Colonic mucosa (tissue), 4 donors: ENCODE measurements at places on chromosomes 13 and 19. TPM values are rescaled to one million over a fixed set of nuclear protein-coding genes. Genes with fewer than 3 reads are reported as not detected.

- no peak overlapping the region for H3K27ac ChIP-seq
- no peaks in the 10 kb centered on the region for H3K27me3 ChIP-seq
Measured at GRCh38 chr19:51695088-51695487, 2.0 kb downstream of the SPACA6 start.

- H3K27me3 ChIP-seq, result no peaks in the 10 kb centered on the region
- no peaks in the 10 kb centered on the region for H3K36me3 ChIP-seq
- no peak for DNase-seq
Measured at GRCh38 chr13:105665284-105665683, 870.2 kb downstream of the EFNB2 start.

Gene PEAK3
- total RNA-seq, result 0.29 TPM

Gene RGS9BP
- total RNA-seq, result 0.11 TPM

Gene ONECUT3
- 0.05 TPM for total RNA-seq

DNA sequence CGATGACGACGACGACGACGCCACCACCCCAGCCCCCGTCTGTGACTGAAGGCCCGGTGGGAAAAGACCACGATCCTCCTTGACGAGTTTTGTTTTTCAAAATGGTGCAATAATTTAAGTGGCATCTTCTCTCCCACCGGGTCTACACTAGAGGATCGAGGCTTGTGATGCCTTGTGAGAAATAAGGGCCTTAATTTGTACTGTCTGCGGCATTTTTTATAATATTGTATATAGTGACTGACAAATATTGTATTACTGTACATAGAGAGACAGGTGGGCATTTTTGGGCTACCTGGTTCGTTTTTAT lies 2.5 kb downstream of the KLF2 start:
- H3K4me1 ChIP-seq, result peaks cover 3% of the 10 kb centered on the region
- no peak for DNase-seq
- H3K4me3 ChIP-seq, result peak overlapping the region; percentile 82
- H3K36me3 ChIP-seq, result no peaks in the 10 kb centered on the region
- H3K27me3 ChIP-seq, result no peaks in the 10 kb centered on the region

Gene TNNI3
- total RNA-seq, result 0.64 TPM

GRCh38 chr19:17304386-17305215 lies 1.1 kb upstream of the MRPL34 start:
- DNase-seq, result no peak
- no peaks in the 10 kb centered on the region for H3K36me3 ChIP-seq
- no peaks in the 10 kb centered on the region for H3K27me3 ChIP-seq

- H3K27ac ChIP-seq, result no peak overlapping the region
- no peak for DNase-seq
- H3K27me3 ChIP-seq, result no peaks in the 10 kb centered on the region
- no peak overlapping the region for H3K4me3 ChIP-seq
Measured at GRCh38 chr19:33665776-33666595, 44.2 kb downstream of the CHST8 start.

Gene C19orf81
- total RNA-seq, result not detected

Gene PSG2
- not detected for total RNA-seq

Gene NEK5
- total RNA-seq, result 0.25 TPM

- no peak for DNase-seq
- H3K4me1 ChIP-seq, result no peaks in the 10 kb centered on the region
- no peak overlapping the region for H3K27ac ChIP-seq
- no peak overlapping the region for H3K4me3 ChIP-seq
- H3K27me3 ChIP-seq, result no peaks in the 10 kb centered on the region
Measured at GRCh38 chr19:4772566-4772965, 19.0 kb upstream of the FEM1A start.

Gene ZNF253
- 9.0 TPM for total RNA-seq

- DNase-seq, result no peak
- H3K36me3 ChIP-seq, result no peaks in the 10 kb centered on the region
Measured at GRCh38 chr13:78657699-78658629, 991 bp downstream of the OBI1 start.

GRCh38 chr13:34967851-34968562 lies 25.9 kb downstream of the NBEA start:
- no peak for DNase-seq
- H3K27ac ChIP-seq, result no peak overlapping the region
- no peak overlapping the region for H3K4me3 ChIP-seq
- no peaks in the 10 kb centered on the region for H3K4me1 ChIP-seq

DNA sequence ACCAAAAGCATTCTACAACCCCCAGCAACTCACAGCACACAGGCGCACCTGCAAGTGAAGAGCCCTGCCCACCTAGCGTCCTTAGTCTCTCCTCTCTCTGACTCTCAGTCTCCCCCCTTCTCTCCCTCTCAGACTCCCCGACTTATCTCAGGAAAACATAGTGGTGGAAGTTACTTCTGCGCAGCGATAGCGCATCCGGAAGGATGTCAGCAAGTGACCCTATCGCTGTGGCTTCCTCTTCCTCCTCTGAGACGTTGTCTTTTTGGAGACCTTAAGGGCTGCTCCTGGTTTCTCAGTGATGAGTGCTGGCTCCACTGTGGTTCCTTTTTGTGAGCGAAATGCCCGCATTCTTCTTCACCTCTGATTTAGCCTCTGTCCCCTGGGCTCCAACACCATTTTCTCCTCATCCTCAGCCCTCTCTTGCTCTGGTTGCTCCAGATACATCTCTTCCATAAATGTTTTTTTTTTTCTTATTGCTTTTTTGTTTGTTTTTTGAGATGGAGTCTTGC lies 1.4 kb upstream of the YIF1B start:
- H3K27me3 ChIP-seq, result no peaks in the 10 kb centered on the region
- peak overlapping the region; percentile 82 for H3K27ac ChIP-seq
- H3K4me1 ChIP-seq, result peaks cover 8% of the 10 kb centered on the region
- H3K4me3 ChIP-seq, result peak overlapping the region; percentile 56

DNA sequence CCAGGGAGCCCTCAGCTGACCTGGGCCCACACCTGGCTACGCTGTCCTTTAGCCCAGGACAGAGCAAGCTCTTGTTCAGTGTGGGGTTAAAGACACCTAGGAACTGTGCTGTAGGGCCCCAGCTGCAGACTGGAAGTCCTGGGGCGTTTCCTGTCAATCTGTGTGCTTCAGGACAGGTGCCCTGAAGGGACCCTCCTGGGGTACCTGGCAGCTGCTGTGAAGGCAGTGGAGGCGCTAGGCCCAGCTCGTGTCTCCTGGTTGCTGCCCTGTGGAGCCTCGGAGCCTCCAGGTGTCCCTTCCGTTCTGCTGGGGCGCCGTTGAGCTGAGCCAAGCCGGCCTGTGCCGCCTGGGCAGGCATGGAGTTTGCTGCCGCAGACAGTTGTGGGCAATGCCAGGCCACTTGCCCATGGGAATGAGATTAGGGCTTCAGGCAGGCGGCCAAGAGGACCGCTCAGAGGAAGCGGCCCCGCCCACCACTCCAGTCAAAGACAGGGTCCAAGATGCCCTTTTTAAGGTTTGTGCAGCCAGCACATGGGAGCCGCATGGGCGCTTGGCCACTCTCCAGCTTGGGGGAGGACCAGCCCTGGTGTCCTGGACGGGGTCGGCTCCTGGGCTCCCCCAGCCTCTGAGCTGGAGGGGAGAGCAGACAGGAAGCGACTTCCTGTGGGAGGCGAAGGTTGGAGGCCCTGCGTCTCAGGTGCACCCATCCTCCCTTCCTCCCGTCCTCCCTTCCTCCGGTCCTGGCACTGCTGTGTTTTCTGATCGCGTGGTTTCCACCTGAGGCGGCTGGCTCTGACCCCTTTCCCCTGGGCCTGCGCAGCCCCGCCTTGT lies 4.0 kb downstream of the PTBP1 start:
- H3K4me1 ChIP-seq, result peaks cover 28% of the 10 kb centered on the region
- DNase-seq, result peak; percentile 55
- peaks cover 30% of the 10 kb centered on the region for H3K36me3 ChIP-seq
- peak overlapping the region; percentile 86 for H3K27ac ChIP-seq
- no peaks in the 10 kb centered on the region for H3K27me3 ChIP-seq

- no peak overlapping the region for H3K4me3 ChIP-seq
- no peak overlapping the region for H3K27ac ChIP-seq
- H3K36me3 ChIP-seq, result no peaks in the 10 kb centered on the region
Measured at GRCh38 chr13:26946684-26947343, 186.2 kb upstream of the GPR12 start.

GRCh38 chr19:45346449-45346848 lies 5.9 kb downstream of the KLC3 start:
- H3K27me3 ChIP-seq, result peaks cover 8% of the 10 kb centered on the region
- no peak for DNase-seq
- no peak overlapping the region for H3K27ac ChIP-seq
- H3K4me1 ChIP-seq, result no peaks in the 10 kb centered on the region
- no peaks in the 10 kb centered on the region for H3K36me3 ChIP-seq

Gene ERICH6B
- not detected for total RNA-seq

GRCh38 chr13:113591750-113592149 lies 7.2 kb downstream of the TFDP1 start:
- H3K4me1 ChIP-seq, result no peaks in the 10 kb centered on the region
- no peaks in the 10 kb centered on the region for H3K27me3 ChIP-seq
- H3K36me3 ChIP-seq, result no peaks in the 10 kb centered on the region
- H3K27ac ChIP-seq, result no peak overlapping the region
- no peak overlapping the region for H3K4me3 ChIP-seq

DNA sequence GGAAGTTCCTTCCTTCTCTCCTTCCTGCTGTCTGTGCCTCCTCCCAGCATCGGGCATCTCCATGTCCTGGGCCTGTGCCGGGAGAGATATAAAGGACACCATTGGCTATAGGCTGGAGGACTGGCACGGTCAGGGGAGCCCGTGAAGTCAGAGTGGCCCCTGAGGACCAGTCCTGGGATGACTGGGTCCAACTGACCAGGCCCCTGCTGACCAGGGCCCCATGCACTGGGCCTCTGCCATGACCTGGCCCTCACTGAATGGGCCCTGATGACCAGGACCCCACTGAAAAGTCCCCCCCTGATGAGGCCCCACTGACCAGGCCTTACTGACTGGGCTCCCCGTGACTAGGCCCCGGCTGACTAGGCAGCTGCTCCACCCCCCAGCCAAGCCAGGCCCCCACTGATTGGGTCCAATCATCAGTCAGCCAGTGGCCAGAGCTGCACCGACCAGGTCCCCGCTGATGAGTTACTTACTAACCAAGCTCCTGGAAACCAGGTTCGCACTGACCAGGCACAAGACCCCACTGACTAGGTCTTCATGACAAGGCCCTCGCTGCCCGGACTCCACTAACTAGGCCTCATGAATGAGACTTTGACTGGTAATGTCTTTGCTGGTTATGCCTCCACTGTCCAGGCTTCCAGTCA lies 20.0 kb upstream of the ZNF14 start:
- no peaks in the 10 kb centered on the region for H3K27me3 ChIP-seq
- no peak overlapping the region for H3K27ac ChIP-seq
- no peak overlapping the region for H3K4me3 ChIP-seq
- H3K36me3 ChIP-seq, result no peaks in the 10 kb centered on the region
- DNase-seq, result no peak
- no peaks in the 10 kb centered on the region for H3K4me1 ChIP-seq
